ENCODE measurements at places on chromosomes 2 and 18.

- no peak for DNase-seq
Observed at GRCh38 chr2:204530464-204530805, 14.8 kb upstream of the PARD3B start.

DNA sequence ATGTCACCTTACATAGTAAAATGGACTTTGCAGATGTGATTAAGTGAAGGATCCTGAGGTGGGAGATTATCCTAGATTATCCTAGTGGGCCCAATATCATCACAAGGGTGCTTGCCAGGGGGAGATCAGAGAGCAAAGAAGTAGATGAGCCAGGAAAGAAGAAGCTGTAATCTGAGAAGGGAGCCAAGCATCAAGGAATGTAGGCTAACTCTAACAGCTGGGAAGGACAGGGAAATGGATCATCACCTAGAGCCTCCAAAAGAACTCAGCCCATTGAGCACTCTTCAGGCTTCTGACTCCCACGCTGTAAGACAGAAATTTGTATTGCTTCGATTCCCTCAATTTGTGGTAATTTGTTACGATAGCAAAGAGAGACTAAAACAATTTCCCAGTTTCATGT lies 309.9 kb downstream of the LRP1B start:
- no peak for DNase-seq

DNA sequence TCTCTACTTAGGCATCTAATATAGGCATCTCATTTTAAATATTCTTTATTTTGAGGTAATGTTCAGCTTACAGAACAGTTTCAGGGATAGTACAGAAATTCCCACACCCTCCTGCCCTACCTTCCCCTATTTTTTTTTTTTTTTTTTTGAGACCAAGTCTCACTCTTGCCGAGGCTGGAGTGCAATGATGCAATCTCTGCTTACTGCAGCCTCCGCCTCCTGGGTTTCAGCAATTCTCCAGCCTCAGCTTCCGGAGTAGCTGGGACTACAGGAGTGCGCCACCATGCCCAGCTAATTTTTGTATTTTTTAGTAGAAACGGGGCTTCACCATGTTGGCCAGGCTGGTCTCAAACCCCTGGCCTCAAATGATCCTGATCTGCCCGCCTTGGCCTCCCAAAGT lies 97.6 kb downstream of the EPB41L5 start:
- no peak for DNase-seq

GRCh38 chr18:8163286-8163959 lies 445.8 kb upstream of the RAB12 start:
- DNase-seq = no peak

DNA sequence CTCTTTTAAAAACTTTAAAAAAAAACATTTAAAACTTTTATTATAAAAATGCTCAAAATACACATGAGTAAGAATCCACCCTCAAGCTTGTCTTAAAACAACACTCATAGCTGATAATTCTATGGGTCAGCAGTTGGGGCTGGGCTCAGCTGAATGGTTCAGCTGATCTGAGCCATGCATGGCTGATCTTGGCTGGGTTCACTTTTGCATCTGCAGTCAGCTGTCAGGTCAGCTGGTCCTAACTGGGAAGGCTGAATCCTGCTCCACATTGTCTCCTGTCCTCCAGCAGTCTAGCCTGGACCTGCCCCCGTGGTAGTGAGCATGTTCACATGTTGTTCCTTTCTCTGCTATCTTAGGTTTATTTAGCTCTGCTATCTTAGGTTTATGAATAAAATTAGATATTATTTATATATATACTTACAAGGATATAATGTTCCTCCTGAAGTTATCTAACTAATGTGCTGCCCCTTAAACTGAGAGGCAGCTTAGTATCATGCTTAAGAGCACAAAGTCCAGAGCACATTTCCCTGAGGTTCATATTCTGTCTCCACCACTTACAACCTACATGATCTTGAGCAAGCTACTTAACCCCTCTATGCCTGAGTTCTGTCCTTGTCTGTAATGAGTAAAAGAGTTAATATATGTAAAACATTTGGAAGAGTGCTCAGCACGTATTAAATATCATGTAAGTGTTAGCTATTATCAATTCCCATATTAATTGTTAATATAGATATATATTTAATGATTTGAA lies 309.4 kb downstream of the PTPRM start:
- DNase-seq = no peak

GRCh38 chr2:149063177-149063576 lies 24.7 kb downstream of the LYPD6B start:
- DNase-seq = no peak

DNA sequence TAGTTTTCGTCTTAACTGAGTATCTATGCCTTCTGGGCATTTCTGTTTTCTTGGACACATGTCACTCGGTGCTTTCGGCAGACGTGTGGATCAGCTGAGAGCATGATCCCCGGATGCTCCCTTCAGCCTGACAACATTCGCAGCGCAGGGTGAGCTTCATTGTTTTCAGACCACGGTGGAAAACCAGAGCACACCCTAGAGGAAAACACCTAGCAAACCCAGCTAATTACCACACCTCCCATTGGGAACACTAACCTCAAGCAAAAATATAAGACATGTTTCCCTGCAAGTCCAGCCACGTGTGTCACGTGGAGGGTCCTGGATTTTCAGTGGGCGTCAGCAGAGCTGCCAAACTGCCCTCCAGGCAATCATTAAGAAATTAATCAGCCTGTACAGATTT lies 31.0 kb downstream of the ANKRD29 start:
- DNase-seq = no peak

DNA sequence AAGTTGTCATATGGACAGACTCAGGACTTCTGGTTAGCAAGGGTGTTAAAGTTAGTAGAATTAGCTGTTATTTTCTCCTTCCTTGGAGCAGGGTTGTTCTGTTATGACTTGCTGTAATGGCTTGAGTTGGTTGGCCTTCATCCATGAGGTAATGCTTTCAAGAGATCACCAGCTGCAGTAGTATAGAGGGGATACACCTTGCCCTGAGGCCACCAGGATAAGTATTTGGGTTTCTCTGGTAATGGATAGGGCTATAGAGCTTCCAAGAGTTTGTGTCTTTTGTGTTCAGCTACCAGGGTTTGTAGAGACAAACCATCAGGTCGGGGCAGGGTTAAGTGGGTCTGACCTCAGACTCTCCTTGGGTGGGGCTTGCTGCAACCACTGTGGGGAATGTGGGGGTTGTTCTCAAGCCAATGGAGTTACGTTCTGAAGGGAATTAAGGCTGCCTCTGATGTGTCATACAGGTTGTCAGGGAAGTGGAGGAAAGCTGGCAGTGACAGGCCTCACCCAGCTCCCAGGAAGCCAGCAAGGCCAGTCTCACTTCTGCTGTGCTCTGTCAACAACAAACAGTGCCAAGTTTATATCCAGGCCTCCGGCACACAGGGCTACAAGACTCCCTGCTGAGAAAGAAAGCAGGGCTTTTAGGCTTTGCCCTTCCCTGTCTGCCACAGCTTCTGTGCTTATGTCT lies 356.6 kb downstream of the SPAG16 start:
- DNase-seq = no peak

- DNase-seq = no peak
Observed at GRCh38 chr18:10169814-10170213, 256.0 kb downstream of the VAPA start.

- DNase-seq = no peak
Observed at GRCh38 chr2:169673921-169674320, 20.3 kb downstream of the CFAP210 start.

DNA sequence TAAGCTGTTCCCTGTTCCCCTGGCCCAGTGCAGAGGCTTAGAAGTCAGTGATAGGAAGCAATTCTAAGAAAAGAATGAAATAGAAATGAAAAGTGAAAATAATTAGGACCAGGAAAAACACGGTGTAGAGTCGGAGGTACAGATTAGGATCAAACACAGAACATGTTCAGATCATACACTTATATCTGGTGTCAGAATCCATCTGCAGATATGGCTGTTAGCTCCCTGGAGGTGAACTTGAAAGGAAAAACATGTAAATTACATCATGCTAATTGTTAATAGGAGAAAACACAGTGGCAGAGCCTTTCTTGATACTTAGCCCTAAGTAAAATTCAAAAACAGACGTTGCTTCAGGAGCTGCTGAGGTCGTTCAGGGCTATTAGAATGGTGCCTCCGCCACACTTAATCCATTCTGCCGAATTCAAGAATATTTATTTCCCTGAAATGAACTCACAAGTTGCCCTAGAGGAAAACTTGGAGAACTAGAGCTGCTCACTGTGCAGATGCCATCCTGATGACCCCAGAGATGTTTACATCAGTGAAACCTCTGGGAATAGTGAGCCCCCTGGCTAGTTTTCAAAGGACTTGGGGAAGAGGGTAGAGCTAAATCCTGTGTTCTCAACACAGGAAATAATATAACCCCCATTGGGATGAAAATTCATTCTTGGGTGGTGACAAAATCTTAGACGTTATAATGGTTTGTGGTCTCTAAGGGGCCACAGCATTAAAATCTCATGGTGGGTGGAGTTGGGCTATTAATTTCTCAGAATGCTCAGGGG lies 27.5 kb downstream of the LPIN1 start:
- DNase-seq = no peak

DNA sequence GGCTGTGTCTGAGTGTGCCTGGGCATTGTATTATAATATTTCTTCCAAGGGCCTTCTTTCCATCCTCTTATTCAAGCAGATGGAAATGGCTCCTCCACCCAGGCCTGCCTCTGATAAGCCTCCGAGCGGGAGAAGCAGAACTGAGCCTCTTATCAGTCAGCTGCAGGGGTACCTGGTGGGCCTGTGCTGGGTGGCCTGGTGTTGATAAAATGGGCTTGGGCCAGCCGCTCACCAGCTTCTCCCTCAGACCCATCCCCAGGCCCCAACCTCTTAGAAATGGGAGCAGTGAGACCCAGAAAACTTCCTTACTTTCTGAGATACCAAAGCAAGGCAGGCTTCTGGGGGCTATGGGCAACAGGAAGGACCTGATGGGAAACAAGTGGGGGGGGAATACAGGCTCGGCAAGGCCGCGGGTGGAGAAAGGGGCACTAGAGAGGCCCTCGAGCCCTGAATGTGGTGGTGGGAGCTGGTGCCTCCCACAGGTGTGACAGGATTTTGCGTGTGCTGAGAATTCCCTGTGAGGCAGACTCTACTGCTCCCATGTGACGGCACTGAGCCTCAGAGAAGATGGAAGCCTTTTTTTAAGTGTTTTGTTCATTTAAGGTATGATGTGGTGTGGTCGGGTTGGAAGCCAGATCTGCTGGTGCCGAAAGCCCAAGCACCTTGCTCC lies 18.3 kb downstream of the GYPC start:
- DNase-seq = no peak

DNA sequence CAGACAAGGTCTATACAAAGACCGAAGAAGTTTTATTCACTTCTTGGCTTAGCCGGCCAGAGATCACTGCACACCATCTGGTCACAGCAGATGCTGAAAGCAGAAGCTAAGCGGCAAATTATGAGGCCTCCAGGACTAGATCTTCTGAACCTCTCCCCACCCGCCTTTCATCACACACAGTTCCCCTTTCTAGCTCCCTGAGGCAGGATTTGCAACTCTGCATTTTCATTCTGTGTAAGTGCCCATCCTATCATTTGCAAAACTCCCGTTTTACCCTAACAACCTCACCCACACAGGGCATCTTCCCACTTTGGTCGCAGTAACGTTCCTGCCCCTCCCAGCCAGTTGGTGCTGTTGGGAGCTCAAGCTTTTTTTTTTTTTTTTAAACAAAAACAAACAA lies 3.1 kb upstream of the MOB1A start:
- no peak for DNase-seq

DNA sequence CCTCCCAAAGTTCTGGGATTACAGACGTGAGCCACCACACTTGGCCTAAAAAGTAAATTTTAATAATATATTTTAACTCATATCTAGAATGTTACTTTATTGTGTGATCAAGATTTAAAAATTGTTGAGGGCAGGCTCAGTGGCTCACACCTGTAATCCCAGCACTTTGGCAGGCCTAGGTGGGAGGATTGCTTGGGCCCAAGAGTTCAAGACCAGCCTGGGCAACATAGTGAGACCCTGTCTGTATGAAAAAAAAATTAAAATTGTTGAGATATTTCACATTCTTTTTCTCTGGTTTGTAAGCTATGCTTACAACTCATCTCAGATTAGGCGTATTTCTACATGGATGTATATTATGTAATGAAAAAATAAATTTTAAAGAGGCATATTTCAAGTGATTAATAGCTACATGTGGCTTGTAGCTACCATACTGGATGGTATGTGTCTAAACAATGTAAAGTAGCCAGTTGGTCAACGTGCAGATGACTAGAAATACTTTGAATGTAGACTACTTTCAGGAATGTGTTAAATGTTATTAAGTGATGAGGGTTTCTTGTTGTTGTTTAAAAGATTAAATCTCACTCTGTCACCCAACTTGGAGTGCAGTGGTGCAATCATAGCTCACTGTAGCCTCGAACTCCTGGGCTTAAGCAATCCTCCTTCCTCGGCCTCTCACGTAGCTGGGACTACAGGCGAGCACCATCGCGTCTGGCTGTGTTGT lies 5.9 kb downstream of the RAB10 start:
- DNase-seq = no peak

DNA sequence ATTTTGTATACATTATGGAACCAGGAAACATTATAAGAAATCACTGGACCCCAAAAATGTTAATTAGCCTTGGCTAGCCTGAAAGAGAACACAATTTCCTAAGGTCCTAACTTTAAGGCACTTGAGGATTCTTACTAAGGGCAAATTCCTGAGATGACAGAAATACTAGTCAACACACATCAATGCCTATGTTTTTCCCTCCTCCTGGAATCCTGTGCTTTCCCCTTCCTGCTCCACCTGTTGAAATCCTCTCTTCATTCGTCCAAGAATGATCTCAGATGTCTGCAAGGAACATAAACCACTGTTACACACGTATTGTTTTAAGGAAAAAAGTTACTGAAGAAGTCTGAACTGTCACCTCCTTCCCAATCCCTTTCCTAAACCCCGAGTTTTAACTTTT lies 21.2 kb upstream of the DARS1 start:
- no peak for DNase-seq
